Gastrocnemius medialis (tissue), 4 donors: ENCODE measurements at places on chromosomes 11 and 22.

DNA sequence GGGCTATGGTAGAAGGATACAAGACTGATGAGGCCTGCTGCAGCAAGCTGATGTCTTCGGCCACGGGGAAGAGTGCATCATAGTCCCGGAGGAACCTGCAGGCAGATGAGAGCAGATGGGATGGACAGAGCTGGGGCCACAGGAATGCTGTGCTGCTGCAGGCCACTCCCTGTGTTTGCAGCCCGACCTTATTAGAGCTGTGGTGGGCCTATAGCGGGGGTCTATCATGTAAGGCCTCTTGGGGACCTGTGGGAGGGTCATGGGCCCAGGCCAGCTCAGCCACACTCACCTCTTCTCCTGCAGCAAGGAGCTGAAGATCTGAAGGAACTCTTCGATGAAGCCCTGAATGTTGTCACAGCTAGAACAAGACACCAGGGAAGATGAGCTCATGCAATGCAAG lies 31.9 kb downstream of the ASCC2 start:
- no peak for DNase-seq

- no peak for DNase-seq
Observed at GRCh38 chr11:121615501-121615900, 162.7 kb upstream of the SORL1-AS1 start.

DNA sequence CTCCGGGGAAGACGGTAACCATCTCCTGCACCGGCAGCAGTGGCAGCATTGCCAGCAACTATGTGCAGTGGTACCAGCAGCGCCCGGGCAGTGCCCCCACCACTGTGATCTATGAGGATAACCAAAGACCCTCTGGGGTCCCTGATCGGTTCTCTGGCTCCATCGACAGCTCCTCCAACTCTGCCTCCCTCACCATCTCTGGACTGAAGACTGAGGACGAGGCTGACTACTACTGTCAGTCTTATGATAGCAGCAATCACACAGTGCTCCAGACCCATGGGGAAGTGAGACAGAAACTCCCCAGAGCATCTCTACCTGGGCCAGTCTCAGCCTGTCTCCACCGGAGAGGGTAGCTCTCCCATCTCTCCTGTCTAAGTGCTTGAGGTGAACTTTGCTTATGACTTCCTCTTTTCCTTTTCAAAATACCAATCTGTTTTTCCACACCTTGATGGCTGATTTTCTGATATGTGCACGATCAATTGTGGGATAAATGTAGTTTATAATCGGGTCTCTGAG lies 48.5 kb upstream of the VPREB1 start:
- DNase-seq, result no peak

GRCh38 chr11:43830928-43831440 lies 49.6 kb upstream of the ALKBH3 start:
- peak; percentile 48 for DNase-seq

GRCh38 chr11:82718821-82719220 lies 14.8 kb downstream of the FAM181B start:
- no peak for DNase-seq

DNA sequence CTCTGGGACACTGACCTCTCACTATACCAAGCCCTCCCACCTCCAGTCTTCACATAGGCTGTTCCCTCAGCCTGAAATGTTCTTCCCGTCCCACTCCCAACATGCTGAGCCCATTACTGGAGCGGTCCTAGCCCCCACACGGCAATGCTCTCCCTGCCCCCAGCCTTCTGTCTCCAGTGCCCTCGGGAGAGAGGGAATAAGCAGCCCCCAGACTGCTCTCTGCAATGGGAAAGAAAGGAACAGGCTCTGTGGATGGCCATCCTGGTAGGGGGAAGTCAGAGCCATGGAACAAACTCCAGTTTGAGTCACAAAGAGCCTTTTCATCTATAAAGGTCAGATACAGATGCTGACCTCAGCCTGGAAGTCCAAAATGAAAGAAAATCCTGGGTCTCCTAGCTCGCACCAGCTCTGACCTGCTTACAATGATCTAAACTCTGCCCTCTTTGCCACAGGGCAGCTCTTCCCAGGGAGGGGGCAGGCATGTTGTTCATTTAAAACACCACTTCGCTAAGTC lies 62.6 kb downstream of the FLRT1 start:
- no peak for DNase-seq

- no peak for DNase-seq
Observed at GRCh38 chr11:6660712-6661111, 5.1 kb upstream of the DCHS1 start.

DNA sequence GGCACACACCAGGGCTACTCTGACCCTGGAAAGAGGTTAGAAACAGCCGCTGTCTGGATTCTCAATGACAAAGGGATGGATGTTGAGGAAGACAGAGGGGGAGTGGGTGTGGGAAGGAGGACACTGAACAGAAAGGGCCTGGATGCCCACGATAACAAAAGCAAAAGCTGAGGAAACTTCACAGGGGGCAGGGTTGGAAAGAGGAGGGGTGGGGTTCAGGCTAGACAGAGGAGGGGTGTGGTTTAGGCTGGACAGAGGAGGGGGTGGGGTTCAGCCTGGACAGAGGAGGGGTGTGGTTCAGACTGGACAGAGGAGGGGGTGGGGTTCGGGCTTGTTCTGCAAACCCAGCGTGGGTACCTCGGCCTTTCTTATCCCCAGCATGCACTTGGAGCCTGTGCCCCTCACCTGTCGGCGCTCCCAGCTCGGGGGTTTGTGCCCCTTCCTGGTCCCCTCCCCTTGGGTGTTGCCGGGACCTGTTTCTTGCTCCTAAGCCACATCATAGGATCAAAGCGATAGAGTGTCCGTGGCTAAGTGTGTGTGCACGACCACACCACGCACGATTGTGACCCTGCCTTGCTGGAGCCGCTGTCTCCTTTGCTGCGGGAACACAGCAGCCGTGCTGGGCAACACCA lies 75.6 kb downstream of the BRD1 start:
- no peak for DNase-seq

- no peak for DNase-seq
Observed at GRCh38 chr11:75663808-75664207, 5.0 kb downstream of the MAP6 start.

- DNase-seq, result no peak
Observed at GRCh38 chr11:27545946-27546345, 39.4 kb upstream of the LIN7C start.

DNA sequence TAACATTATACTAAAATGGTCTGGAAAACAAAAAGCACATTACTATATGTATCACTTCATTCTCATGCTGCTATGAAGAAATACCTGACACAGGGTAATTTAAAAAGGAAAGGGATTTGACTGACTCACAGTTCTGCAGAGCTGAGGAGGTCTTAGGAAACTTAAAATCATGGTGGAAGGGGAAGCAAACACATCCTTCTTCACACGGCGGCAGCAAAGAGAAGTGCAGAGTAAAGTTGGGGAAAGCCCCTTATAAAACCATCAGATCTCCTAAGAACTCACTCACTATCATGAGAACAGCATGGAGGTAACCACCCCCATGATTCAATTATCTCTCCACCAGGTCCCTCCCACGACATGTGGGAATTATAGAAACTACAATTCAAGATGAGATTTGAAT lies 60.0 kb downstream of the FAM181B start:
- no peak for DNase-seq

DNA sequence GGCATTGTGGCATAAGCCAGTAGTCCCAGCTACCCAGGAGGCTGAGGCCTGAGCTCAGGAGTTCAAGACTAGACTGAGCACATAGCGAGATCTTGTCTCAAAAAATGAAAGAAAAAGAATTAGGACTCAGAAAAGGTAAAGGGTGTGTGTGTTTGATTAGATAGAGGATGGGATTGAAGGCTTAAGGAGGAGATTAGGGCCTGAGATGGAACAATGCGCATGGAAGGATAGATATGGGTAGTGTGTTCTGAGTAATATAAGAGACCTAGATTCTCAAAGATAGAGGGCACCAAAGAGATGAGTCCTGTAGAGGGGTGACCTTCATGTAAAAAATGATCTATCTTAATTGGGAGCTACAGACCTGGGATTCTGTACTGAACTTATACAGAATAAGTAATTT lies 17.3 kb upstream of the RAB30 start:
- DNase-seq, result no peak

GRCh38 chr11:23359297-23359696 lies 499.0 kb upstream of the CCDC179 start:
- DNase-seq, result no peak

DNA sequence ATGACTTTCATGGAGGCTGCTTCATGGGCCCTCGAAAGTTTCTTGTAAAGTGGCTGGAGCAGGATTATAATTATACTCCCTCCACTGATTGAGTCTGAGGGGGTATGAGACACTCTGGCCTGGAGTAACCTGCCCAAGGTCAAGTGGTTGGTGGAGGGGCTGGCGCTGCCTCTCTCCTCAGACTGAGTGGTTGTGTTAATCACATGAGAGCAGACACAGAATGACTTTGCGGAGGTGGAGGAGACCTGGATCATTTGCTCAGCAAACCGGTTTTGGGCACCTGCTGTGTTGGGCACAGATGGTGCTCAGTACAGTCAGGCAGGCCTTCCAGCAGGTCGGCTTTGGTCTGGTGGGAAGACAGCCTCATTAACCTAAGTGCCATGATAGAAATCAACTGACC lies 11.8 kb downstream of the BCR start:
- DNase-seq, result no peak

DNA sequence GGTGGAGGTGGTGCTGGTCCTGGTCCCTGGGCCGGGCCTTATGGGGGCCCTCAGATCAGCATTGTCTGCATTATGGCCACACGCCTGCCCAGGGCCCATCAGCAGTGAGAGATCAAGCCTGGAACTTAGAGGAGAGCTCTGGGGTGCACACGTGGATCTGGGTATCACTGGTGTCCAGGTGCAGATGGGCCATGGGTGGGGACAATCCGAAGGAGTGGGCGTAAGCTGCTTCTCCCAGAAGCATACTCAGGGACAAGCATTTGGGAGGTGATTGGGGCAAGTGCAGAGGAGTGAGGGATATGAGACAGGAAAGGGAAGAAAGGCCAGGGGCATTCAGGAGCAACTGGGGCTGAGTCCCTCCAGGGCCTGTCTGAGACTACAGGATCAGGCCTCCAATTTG lies 84.3 kb downstream of the CSNK2A3 start:
- no peak for DNase-seq

- no peak for DNase-seq
Observed at GRCh38 chr22:48950151-48950915, 877.3 kb downstream of the BRD1 start.

DNA sequence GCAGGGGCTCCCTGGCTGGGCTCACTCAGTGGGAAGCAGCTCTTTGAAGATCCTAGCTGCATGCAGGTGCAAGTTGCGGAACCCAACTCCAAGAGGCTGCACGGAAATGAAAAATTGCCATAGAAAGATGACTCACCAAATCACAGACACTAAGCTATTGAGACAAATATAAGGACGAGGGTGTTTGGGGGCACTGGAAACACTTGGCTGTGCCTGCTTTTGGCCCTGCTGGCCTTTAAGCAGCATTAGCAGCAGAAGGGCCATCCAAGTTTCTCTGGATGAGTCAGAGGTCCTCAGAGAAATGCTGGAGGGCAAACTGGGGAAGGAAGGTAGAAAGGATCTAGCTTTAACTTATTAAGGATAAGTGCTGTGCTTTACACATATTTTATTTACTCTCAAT lies 282.3 kb downstream of the KIRREL3 start:
- no peak for DNase-seq

DNA sequence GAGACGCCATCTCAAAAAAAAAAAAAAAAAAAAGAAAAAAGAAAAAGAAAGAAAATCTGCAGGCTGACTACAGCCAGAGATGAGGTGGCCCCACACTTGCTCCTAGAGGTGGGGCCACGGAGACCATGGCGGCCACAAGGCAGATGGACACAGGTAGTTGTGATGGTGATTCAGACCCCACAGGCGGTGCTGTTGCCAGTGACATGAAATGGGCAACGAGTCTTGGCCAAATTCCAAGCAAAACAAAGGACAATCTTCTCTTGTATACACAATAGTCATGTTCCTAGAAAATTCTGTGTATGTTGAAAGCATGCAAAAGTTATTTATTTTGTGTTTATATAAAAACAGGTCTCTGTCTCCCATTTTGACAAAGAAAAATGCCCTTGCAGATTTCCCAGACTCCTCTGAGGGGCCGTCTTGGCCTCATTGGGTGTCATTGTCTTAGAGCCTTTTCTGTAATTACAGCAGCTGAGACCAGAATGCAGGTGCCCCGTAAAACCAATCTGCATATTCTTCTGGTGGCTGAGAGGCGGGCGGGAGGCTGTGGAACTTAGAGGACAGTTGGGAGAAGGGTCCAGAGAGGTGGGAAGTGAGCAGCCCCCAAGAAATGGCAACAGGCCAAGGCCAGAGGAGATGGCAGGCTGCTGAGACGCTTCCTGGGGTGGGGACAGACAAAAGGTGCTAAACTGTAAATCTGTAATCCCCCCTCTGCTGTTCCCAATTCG lies 22.5 kb upstream of the DAGLA start:
- no peak for DNase-seq

GRCh38 chr11:1767399-1768140 lies 3.8 kb upstream of the CTSD start:
- DNase-seq, result no peak

DNA sequence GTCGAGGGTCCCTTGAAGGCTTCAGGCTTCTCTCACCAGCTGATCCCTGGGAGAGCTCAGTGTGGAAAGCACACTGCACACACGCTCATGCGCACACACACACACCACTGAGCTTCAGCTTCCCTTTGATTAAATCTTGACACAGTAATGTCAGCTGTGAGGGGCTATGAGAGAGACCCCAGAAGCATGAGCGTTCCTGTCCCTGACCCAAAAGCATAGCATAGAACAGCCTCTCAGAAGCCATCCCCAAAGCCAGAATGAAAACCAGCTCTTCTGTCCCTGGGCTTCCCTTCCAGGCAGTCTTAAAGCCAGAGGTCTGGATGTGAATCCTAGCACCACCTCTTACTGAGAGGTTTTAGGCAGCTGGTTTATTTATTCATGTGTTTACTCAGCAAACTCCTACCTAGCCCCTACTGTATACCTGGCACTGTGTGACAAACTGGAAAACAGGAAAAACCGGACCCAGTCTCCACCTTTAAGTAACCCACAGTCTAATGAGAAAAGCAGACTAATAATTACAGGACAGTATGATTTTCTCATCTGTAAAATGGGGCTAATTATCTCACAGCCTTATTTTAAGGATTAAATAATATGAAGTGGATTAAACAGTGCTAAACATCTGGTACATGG lies 15.9 kb downstream of the GALNT18 start:
- no peak for DNase-seq

DNA sequence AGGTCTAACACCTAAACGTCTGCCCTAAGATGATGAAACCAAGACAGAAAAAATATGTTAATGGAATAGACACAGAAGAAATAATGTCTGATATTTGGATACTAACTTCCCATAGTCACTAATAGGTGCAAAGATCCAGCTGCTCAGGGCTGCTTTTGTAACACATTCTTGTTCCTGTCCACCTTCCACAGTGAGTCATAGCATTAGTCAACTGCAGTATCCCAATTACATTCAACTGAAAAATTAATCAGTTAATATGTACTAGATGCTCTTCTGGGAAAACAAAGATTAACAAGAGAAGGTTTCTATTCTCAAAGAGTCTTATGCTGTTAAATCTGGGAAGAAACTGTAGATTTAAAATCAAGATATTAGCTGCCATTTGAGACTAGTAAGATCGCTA lies 47.6 kb downstream of the HEPHL1 start:
- no peak for DNase-seq

GRCh38 chr11:27353593-27354358 lies 9.2 kb downstream of the CCDC34 start:
- DNase-seq, result no peak
